ENCODE measurements at places on chromosomes 12 and 14.

GRCh38 chr12:108386709-108387360 is 47.7 kb upstream of the CMKLR1 start:
- H3K4me3 ChIP-seq: no peak overlapping the region
- no peak for DNase-seq
- H3K27ac ChIP-seq: no peak overlapping the region

DNA sequence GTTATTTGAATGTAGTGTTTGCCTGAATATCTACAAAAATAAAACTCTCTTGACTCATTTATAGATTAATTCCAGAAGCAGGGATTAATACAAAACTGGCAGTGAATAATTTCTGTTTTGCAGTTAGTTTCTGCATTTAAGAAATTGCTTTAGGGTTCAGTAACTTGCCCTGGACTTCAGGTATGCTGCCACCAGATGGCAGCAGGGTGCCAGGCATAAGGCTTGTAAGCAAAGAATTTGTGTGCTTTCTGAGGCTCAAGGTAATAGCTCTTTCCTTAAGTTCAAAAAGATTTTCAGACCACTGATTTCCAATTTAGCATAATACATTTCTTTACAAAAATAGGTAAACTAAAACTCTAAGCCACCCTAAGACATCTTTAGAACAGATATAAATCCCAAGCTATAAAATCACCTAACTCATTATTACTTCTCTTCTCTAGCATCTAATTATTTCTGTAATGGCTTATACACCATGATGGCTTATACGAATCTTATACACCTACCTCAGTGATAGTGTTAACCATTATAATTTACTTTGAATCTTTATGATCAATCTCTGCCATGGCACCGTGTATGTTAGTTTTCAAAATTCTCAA is 398.3 kb downstream of the APAF1 start:
- DNase-seq: peak; percentile 32
- H3K4me3 ChIP-seq: no peak overlapping the region
- no peaks in the 10 kb centered on the region for H3K36me3 ChIP-seq
- H3K27ac ChIP-seq: no peak overlapping the region
- peaks cover 3% of the 10 kb centered on the region for H3K27me3 ChIP-seq

- no peak overlapping the region for H3K4me3 ChIP-seq
- peaks cover 12% of the 10 kb centered on the region for H3K27me3 ChIP-seq
- H3K27ac ChIP-seq: no peak overlapping the region
- no peaks in the 10 kb centered on the region for H3K36me3 ChIP-seq
Measured at GRCh38 chr12:124687917-124688316, 120.5 kb upstream of the NCOR2 start.

DNA sequence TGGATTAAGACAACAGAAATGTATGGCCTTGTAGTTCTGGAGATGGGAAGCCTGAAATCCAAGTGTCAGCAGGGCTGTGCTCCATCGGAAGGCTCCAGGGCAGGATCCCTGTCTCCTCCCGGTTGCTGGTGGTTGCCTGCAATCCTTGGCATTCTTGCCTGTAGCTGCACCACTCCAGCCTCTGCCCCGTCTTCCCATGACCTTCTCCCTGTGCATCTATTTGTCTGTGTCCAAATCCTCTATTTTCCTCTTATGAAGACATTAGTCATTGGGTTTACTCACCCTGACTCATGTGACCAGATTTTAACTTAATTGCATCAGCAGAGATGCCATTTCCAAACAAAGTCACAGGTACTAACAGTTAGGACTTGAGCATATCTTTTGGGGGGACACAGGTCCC is 15.1 kb downstream of the TUNAR start:
- H3K27me3 ChIP-seq: no peaks in the 10 kb centered on the region
- H3K4me1 ChIP-seq: no peaks in the 10 kb centered on the region
- H3K36me3 ChIP-seq: no peaks in the 10 kb centered on the region
- DNase-seq: no peak
- no peak overlapping the region for H3K4me3 ChIP-seq
- no peak overlapping the region for H3K27ac ChIP-seq

DNA sequence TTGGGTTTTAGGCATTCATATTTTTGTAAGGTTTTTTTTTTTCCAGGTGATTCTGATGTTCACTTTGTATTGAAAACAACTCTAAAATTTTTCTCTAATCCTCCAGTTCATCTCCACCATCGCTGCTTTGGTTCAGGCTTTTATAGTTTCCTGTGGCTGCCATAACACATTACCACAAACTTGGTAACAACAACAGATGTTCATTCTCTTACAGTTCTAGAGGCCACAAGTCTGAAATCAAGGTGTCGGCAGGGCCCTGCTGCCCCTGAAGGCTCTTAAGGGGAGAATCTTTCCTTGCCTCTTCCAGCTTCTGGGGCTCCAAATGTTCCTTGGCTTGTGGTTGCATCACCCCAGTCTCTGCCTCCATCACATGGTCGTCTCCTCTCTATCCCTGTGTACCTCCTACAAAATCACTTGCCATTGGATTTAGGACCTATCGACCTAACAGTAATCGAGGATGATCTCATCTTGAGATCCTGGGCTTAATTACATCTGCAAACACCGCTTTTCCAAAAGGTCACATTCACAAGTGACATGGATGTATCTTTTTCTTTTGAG is 55.2 kb downstream of the PELI2 start:
- H3K36me3 ChIP-seq: no peaks in the 10 kb centered on the region

DNA sequence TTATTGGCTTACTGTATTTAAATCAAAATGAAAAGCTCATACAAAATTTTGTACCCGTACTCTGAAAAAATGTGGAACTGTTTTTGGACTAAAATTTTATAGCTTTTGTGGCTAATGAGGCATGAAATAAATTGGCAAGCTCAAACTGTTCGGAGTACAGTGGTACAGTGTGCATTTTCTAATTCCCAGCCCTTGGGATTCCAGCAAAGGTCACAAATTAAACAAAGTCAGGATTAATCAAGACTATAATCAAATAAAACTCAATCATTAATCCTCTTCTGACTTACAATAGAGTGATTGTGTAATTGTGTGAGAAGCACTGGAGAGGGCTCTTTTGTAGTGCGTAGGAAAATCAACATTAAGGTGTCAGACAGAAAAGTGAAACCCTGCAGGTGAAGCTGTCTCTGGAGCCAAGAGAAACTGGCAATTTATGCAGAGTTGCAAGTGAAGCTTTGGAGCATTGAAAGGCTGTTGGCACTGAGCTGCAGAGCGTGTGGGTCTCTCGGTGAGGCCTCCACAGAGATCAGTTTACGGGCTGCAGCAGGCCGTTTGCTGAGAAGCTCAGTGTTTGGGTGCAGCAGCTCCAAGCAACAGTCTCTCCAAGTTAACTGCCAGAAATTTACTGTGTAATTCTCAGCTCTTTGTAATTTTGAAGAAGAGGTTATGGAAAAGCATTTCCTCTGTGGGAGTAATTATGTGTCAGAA is 275.9 kb downstream of the FBXL14 start:
- no peaks in the 10 kb centered on the region for H3K27me3 ChIP-seq
- H3K4me3 ChIP-seq: no peak overlapping the region
- H3K36me3 ChIP-seq: no peaks in the 10 kb centered on the region
- DNase-seq: no peak
- H3K4me1 ChIP-seq: no peaks in the 10 kb centered on the region
- H3K27ac ChIP-seq: no peak overlapping the region

- no peak overlapping the region for H3K4me3 ChIP-seq
- H3K27me3 ChIP-seq: peaks cover 6% of the 10 kb centered on the region
- no peaks in the 10 kb centered on the region for H3K36me3 ChIP-seq
- no peaks in the 10 kb centered on the region for H3K4me1 ChIP-seq
Measured at GRCh38 chr14:38261620-38262019, 5.7 kb upstream of the CLEC14A start.

GRCh38 chr14:59292921-59293534 is 104.6 kb downstream of the DAAM1 start:
- H3K27me3 ChIP-seq: no peaks in the 10 kb centered on the region
- peaks cover 6% of the 10 kb centered on the region for H3K4me1 ChIP-seq
- H3K4me3 ChIP-seq: no peak overlapping the region
- H3K27ac ChIP-seq: no peak overlapping the region

DNA sequence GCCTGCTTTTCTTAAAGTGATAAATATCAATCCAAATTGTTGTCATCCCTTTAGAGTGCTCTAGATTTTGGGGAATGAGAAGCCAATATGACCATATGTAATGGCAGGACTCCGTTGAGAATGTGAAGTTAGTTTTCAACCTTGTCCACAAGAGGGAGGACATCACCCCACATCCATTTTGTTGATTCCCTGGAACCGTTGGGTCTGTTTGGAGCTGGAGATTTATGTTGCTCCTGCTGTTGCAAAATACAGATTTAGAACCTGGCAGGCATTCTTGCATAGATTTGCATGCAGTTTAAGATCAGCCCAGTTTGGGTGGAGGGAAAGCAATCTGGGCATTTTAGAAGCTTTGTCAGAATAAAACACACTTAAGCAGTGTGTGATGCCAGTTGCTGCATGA is 620.1 kb downstream of the NRXN3 start:
- no peak for DNase-seq
- H3K4me3 ChIP-seq: no peak overlapping the region
- no peaks in the 10 kb centered on the region for H3K36me3 ChIP-seq
- no peak overlapping the region for H3K27ac ChIP-seq
- no peaks in the 10 kb centered on the region for H3K4me1 ChIP-seq
- no peaks in the 10 kb centered on the region for H3K27me3 ChIP-seq

DNA sequence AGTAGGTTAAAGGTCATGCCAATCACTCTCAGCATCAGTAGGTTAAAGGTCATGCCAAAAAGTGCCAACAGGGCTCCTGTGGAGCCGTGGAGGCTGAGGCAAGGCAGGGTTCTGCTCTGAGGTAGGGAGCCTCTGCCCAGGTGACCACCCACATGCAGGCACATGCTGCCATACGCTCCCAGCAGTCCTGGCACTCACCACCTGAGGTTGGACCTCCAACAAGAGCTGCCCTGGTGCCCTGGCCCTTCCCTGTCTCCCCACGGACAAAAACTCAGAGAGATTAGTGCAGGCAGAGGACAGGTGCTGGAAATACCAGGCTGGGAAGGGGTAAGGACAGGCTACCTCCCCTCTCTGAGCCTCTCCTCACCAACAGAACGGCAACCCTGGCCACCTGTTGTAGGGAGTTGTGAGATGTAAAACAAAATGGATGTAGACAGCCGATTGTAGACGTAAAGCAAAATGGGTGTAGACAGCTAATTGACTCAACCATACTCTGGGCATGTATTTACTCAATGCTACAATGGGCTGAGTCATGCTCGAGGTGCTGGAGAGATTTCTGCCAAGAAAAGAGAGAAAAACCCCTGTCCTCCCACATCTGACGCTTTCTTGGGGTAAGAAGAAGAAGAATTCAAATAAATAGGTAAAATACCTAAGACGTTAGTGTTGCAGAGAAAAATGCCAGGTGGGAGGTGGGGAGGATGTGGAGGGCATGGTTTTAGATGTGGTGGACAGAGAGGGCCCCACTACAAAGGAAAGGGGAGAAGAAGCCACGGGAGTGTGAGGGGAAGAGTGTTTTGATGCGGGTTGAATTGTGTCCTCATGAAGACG is 32.4 kb downstream of the LTBP2 start:
- no peaks in the 10 kb centered on the region for H3K27me3 ChIP-seq
- H3K4me1 ChIP-seq: peaks cover 4% of the 10 kb centered on the region
- no peak overlapping the region for H3K27ac ChIP-seq
- no peak overlapping the region for H3K4me3 ChIP-seq

DNA sequence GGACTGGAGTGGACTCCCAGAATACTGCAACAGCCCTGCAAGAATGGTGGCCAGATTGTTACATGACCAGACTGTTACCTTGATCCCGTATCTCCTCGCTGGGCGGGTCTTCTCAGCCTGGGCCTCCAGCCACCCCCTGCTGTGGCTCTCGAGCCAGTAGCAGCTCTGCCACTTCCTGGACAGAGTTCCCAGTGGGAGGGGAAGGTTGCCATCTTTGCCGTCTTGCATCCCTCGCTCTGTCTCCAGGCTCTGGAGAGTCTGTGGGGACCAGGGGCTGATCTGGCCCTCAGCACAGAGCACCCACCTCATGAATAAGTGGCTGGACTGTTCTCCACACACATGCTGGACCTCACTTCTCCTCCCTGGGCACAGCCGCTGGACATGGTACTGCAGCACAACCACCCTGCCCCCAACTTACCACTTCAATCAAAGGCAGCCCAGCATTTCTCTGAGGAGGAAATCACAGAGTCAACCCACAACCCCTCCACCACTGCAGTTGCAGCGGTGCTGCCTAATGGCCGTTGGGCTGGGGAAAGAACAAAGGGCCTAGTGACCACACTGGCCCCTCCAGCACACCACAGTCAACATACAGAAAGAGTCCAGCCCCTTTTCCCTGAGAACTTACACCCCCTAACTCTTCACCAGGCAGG is 6.9 kb upstream of the KLRF1 start:
- no peak overlapping the region for H3K27ac ChIP-seq
- H3K4me3 ChIP-seq: no peak overlapping the region

- H3K4me1 ChIP-seq: no peaks in the 10 kb centered on the region
- no peak for DNase-seq
- no peak overlapping the region for H3K27ac ChIP-seq
- H3K4me3 ChIP-seq: no peak overlapping the region
- no peaks in the 10 kb centered on the region for H3K27me3 ChIP-seq
- H3K36me3 ChIP-seq: no peaks in the 10 kb centered on the region
Measured at GRCh38 chr12:110111476-110112334, 12.5 kb upstream of the IFT81 start.

Data from B cell (primary cell).